Articular chondrocyte of knee joint (primary cell): ENCODE measurements at places on chromosomes 3 and 15. TPM values are rescaled to one million over a fixed set of nuclear protein-coding genes. Genes with fewer than 3 reads are reported as not detected.

ASB14 gene
- total RNA-seq = under 0.01 and 0.11 TPM in 2 replicates

HCLS1 gene
- 4.0 and 6.5 TPM in 2 replicates for total RNA-seq

NR2E3 gene
- total RNA-seq = not detected in 2 replicates

RAB11A gene
- total RNA-seq = 125 and 250 TPM in 2 replicates

LYZL4 gene
- total RNA-seq = not detected in 2 replicates

STOML1 gene
- total RNA-seq = 10.3 and 12.4 TPM in 2 replicates

COL7A1 gene
- total RNA-seq = 3.5 and 3.9 TPM in 2 replicates

PRSS50 gene
- total RNA-seq = under 0.01 TPM in 1 of 2 replicates, not detected in the other

NMB gene
- total RNA-seq = 2.9 and 5.8 TPM in 2 replicates

SUCLG2 gene
- total RNA-seq = 109 and 131 TPM in 2 replicates

FBLN2 gene
- 53.0 and 56.7 TPM in 2 replicates for total RNA-seq

TRANK1 gene
- total RNA-seq = 24.8 and 28.1 TPM in 2 replicates

LRTM1 gene
- not detected in 2 replicates for total RNA-seq

DNAH12 gene
- total RNA-seq = 0.13 and 0.43 TPM in 2 replicates
